Urinary bladder (tissue), 4 donors: ENCODE measurements at places on chromosomes 2 and 18.

DNA sequence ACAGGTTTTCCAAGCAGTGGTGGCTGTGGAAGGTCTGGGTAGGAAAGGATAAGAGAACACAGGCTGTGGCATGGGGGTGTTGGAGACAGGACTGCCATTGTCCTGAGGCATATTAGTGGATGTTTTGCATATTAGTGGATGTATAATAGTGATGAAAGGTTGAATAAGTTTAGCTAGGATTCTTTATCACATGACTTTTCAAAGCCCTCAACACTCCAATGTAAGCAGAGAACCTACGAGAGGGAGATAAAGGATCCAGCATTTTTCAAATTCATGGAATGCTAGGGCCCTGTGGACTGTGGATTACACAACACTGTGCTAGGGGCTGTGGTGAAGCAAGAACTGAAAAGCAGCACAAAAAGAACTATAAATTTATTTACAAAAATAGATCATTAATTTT lies 63.2 kb downstream of the POLE4 start:
- no peak for DNase-seq

- no peak for DNase-seq
Observed at GRCh38 chr2:60827369-60827768, 54.0 kb upstream of the REL start.

DNA sequence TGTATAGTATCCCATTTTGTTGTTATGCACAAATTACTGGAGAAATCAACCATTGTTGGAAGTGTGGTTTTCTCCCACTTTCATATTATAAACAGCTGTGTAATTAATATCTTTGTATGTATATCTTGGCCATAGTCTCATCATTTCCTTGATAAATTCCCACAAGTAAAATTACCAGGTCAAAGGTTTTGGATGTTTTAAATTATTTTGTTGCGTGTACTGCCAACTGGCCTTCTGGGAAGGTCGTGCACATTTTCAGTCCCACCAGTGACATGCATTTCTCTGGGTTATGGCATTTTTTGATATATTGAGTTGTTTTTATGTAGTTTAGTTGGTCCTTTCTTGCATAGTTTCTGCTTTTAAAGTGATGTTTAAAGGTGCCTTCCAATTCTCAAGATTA lies 41.5 kb downstream of the TSHZ1 start:
- no peak for DNase-seq

DNA sequence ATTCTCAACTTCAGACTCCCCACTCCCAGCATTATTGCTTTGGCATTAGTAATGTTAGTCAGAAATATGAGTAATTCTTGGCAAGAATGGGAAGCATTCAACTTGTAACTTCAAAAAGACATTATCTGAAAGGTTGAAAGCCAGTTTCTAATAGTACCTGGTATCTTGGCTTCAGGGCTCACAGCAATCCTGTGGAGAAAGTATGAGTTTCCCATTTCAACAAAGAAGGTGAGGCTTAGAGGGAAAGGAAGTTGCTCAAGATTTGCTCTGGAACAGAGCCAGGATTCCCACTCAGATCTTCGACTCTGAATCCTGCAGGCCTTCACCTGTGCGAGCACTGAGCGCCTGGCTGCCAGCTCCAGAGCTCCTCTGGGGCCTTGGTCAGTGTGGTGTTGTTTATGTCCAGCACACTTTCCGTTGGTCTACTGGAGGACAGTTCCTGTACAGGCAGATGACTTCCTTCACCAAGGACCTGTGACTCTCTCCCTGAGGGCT lies 136.1 kb downstream of the MCFD2 start:
- DNase-seq = no peak

DNA sequence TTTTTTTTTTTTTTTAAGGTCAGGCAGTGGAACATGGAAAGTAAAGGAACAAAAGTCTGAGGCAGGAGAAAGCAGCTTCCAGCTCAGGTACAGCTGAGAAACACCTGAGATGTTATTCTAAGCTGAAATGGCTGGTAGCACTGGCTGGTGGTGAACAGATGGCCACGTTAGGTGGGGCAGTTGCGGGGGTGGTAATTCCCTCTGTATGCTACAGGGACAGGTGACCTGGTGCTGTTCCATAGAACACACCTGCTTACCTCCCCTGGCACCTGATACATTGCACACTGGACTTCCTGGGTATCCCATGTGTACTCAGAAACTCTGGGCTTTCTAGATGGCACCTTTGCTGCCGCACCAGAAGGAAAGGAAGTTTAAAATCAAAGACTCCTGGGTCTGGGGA lies 333.3 kb downstream of the SLC8A1 start:
- no peak for DNase-seq
